ENCODE measurements at places on chromosomes 13 and 19.

GRCh38 chr19:7989071-7989575 lies 16.3 kb downstream of the ELAVL1 start:
- no peak for DNase-seq

GRCh38 chr13:79455331-79455730 lies 25.6 kb upstream of the NDFIP2 start:
- DNase-seq, result no peak

DNA sequence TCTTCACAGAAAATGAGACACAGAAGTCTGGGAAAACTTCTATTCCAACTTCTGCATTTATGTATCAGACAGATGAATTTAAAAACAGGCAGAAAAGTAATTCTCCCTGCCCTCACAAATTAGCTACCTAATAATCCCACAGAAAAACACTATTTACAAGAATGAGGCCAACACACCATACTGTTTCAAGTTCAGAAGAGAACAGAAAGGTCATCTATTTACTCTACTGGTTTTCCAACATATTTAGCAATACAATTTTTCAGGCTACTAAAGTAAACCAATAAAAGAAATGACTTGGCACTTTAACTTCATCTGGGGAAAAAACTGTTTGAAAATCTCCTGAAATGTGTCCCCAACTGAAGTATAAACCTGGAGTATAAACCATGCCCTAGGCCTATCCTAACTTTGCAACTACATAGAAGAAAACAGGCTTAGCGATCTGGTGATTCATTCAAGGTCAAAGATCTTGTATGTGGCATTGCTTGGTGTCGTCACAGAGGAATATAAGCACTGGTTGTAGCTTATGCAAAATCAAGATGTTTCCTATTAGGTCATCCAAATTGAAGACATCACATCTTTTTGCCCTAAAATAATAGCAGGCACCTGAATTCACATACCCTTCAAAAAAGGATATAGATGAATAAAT lies 20.1 kb upstream of the EBPL start:
- no peak for DNase-seq

GRCh38 chr13:24360106-24360505 lies 50.7 kb downstream of the C1QTNF9 start:
- no peak for DNase-seq

- no peak for DNase-seq
Observed at GRCh38 chr19:6092329-6093286, 17.7 kb downstream of the RFX2 start.

- DNase-seq, result no peak
Observed at GRCh38 chr19:11073568-11073967, 15.7 kb upstream of the LDLR start.

DNA sequence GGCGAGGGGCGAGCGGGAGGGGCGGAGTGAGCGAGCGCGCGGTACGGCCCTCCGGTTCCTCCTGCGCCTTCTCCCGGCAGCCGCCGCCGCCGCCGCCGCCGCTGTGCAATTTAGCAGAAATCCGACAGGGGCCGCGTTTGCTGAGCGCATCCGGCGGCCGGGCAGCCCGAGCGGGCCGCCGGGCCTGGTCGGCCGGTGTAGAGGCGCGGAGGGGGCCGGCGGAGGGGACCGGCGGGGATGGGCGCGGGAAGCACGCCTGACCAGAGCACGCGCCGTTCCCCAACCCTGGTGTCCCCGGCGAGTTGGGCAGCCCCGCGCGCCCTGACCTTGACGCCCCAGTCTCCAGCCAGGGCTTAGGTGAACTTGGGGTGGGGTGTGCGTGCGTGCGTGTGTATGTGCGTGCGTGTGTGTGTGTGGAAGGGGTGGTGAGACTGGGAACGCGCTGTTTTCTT lies 144.5 kb upstream of the ZNF536 start:
- peak; percentile 44 for DNase-seq

DNA sequence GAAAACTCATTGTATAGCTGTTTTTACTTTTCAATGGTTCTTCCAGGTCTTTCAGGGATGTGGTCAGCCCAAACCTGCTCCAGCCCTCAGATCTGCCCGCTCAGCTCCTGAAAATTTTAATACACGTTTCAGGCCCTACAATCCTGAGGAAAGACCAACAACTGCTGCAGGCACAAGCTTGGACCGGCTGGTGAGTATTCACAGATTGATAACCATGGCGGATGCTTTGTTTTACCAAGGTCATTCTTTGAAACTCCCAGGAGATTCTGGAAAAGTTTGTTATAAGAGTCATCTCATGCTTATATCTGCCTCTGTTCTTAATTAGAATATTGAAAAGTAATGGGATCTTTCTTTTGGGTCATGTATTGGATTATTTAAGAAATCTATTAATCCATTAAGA lies 173.5 kb downstream of the DCT start:
- no peak for DNase-seq

- DNase-seq, result no peak
Observed at GRCh38 chr13:113846636-113847318, 17.1 kb downstream of the GAS6 start.

GRCh38 chr19:48325265-48325910 lies at the start of gene EMP3:
Gene EMP3 (plus strand): TSS chr19:48325552. CDS start chr19:48326845, 1,293 bp downstream.
- DNase-seq, result peak; percentile 80

- no peak for DNase-seq
Observed at GRCh38 chr19:13840305-13841085, 36.4 kb upstream of the NANOS3 start.

- no peak for DNase-seq
Observed at GRCh38 chr13:66576381-66576780, 653.8 kb downstream of the PCDH9 start.
